Heart left ventricle (tissue), 16 donors: ENCODE measurements at places on chromosomes 2 and 18. TPM values are rescaled to one million over a fixed set of nuclear protein-coding genes. Genes with fewer than 3 reads are reported as not detected.
A peak's percentile ranks its signal among the peaks of the same experiment; 100 is the strongest.

DNA sequence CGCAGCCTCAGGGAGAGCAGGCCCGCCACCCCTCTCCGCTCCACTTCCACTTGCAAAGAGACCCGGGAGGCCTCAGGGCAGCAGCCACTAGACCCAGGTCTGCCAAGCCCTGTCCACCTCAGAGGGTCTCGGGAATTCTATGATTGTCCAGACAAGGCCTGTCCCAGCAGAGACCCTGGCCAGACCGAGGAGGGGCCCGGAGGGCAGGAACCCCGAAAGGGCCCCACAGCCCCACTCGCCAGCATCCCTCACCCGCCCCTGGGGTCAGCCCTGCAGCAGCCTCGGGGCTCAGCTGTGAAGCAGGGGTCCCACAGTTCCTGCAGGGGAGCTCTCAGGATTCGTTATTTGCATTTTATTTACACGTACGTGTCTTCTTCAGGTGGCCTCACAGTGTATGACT, 269.5 kb downstream of the EIPR1 start:
- no peaks in the 10 kb centered on the region for H3K4me1 ChIP-seq

GRCh38 chr2:63667132-63667700, 78.5 kb downstream of the MDH1 start:
- no peaks in the 10 kb centered on the region for H3K27me3 ChIP-seq
- no peak for DNase-seq
- no peak overlapping the region for H3K27ac ChIP-seq
- H3K4me3 ChIP-seq, result no peak overlapping the region
- H3K4me1 ChIP-seq, result no peaks in the 10 kb centered on the region

DNA sequence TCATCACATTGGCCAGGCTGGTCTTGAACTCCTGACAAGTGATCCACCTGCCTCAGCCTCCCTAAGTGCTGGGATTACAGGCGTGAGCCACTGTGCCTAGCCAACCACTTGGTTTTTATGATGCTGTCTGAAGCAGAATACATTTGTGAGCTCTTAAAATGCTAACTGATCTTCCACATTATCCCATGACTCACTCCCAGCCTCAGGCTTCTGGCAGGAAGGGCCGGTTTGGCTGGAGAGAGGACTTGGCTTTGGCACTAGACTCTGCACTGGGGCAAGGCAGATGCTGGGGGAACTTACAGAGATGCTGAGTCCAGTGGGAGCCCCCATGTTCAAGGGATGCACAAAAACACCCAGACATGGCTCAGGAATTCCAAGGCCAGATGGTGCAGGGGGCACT, 40.5 kb upstream of the SH3BP4 start:
- no peaks in the 10 kb centered on the region for H3K27me3 ChIP-seq
- no peaks in the 10 kb centered on the region for H3K4me1 ChIP-seq
- H3K27ac ChIP-seq, result no peak overlapping the region
- no peak overlapping the region for H3K4me3 ChIP-seq
- H3K36me3 ChIP-seq, result no peaks in the 10 kb centered on the region
- DNase-seq, result no peak

GRCh38 chr2:232521959-232522622, 1.9 kb downstream of the PRSS56 start:
- H3K36me3 ChIP-seq, result no peaks in the 10 kb centered on the region
- DNase-seq, result peak; percentile 39
- peaks cover 18% of the 10 kb centered on the region for H3K4me1 ChIP-seq
- H3K27me3 ChIP-seq, result peaks cover 72% of the 10 kb centered on the region
- H3K4me3 ChIP-seq, result peak overlapping the region; percentile 33
- H3K27ac ChIP-seq, result no peak overlapping the region

- H3K4me3 ChIP-seq, result no peak overlapping the region
- DNase-seq, result no peak
Measured at GRCh38 chr2:229708335-229708734, 6.0 kb downstream of the DNER start.

Gene IL36G
- not detected for total RNA-seq

Gene UGT1A5
- total RNA-seq, result not detected

DNA sequence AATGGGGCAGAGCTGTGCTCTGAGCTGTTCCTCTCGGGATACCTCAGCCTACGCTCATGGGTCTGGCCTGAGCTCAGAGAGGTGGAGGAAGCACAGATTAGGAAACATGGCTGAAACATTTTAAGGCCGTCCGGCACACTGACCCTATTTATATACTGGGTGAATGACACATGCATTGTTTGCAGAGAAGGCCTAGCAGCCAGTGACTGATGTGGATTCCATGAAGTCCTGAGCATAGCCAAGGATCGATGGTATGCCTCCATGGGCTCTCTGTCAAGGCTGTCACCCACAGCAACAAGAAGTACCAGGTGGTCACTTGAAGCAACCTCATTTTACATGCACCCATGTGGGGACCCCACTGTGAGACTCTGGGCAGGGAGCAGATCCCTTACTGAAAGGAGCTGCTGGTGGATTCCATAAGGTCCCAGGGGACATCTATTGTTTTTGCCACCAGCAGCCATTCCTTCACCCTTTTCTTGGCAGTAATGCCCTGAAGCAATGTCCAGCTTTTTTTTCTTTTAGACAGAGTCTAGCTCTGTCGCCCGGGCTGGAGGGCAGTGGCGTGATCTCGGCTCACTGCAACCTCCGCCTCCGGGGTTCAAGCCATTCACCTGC, 8.4 kb downstream of the PTMA start:
- H3K4me1 ChIP-seq, result peaks cover 23% of the 10 kb centered on the region
- no peak for DNase-seq
- peak overlapping the region; percentile 59 for H3K27ac ChIP-seq
- H3K4me3 ChIP-seq, result no peak overlapping the region
- H3K36me3 ChIP-seq, result peaks cover 21% of the 10 kb centered on the region

Gene PKDCC
- 22.7 TPM for total RNA-seq

GRCh38 chr2:10229462-10230099, 73.1 kb upstream of the HPCAL1 start:
- H3K36me3 ChIP-seq, result no peaks in the 10 kb centered on the region
- no peaks in the 10 kb centered on the region for H3K27me3 ChIP-seq
- no peak overlapping the region for H3K4me3 ChIP-seq
- H3K4me1 ChIP-seq, result no peaks in the 10 kb centered on the region

Gene PIEZO2
- total RNA-seq, result 0.12 TPM

DNA sequence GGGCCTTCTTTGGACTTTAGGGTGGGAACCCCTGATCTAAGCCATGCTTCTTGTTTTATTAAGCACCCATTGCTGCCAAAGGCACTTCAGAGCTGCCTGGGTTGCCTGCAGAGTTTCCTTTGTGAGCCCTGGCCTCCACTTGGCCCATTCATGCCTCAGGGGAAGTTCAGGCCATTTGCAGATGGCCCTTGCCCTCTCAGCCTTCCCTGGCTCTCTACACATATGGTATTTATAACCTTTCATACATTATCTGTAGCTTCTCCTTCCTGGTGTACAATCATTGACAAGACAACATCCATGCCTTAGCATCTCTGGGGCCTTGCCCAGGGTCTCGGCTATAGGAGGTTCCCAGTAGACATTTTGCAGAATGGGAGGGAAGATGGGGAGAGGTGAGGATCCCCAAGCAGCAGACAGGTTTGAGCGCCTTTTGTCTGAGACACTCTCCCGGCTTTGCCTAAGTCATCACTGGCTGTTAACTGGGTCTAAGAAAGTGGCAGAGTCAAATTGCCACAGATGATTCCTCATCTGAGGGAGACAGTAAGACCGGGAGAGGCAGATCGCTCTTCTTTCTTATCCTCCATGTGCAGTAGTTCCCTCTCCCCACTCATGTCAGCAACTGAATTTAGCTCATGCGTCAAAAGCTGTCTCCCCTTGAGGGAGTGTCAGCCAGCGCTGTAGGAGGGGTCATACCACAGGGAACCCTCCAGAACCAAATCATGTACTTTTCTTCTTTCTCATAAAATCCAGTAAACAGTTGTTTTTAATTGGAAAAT, 2.7 kb downstream of the EHD3 start:
- peak; percentile 37 for DNase-seq
- H3K27ac ChIP-seq, result peak overlapping the region; percentile 73
- H3K4me1 ChIP-seq, result peaks cover 87% of the 10 kb centered on the region
- H3K36me3 ChIP-seq, result no peaks in the 10 kb centered on the region

Gene ATG4B
- 48.7 TPM for total RNA-seq

- H3K4me1 ChIP-seq, result no peaks in the 10 kb centered on the region
- H3K36me3 ChIP-seq, result peaks cover 93% of the 10 kb centered on the region
- H3K27ac ChIP-seq, result no peak overlapping the region
- no peak for DNase-seq
- no peak overlapping the region for H3K4me3 ChIP-seq
Measured at GRCh38 chr2:121376535-121377250, 91.7 kb upstream of the TFCP2L1 start.

DNA sequence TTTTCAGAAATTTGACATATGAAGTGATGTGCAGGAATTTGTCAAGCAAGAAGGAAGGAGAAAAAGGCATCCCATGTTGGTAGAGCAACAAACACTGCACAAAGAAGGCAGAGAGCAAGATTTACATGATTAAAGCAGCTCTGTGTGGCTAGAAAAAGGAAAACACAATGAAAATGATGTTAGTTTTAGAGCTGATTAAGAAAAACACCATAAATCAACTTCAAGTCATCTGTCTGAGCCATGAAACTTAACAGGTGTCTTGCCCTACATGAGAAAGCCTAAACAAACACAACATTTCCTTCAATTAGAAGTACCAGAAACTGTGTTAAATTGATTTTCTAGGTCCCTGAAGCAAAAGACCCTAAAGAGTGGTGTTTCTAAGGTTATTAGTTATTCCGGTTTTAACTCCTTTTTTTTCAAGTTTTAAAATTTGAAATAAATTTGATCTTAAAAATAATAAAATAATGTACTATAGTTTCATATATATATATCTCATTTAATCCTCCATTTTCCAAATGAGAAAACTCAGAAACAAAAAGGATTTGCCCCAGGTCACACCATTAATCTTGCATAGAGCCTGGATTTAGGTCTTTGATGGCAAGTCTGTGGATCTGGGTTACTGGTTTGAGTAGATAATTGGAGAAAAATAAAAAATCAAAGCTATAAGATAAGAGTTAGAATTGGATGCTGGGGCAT, 8.6 kb upstream of the DSC1 start:
- DNase-seq, result no peak
- H3K27ac ChIP-seq, result no peak overlapping the region
- H3K36me3 ChIP-seq, result no peaks in the 10 kb centered on the region
- H3K27me3 ChIP-seq, result no peaks in the 10 kb centered on the region
- no peaks in the 10 kb centered on the region for H3K4me1 ChIP-seq
- H3K4me3 ChIP-seq, result no peak overlapping the region

GRCh38 chr2:142642650-142643049, 234.8 kb upstream of the KYNU start:
- no peak overlapping the region for H3K27ac ChIP-seq
- no peak for DNase-seq
- H3K4me3 ChIP-seq, result no peak overlapping the region
- H3K27me3 ChIP-seq, result no peaks in the 10 kb centered on the region

Gene NEMP2
- total RNA-seq, result 2.9 TPM

DNA sequence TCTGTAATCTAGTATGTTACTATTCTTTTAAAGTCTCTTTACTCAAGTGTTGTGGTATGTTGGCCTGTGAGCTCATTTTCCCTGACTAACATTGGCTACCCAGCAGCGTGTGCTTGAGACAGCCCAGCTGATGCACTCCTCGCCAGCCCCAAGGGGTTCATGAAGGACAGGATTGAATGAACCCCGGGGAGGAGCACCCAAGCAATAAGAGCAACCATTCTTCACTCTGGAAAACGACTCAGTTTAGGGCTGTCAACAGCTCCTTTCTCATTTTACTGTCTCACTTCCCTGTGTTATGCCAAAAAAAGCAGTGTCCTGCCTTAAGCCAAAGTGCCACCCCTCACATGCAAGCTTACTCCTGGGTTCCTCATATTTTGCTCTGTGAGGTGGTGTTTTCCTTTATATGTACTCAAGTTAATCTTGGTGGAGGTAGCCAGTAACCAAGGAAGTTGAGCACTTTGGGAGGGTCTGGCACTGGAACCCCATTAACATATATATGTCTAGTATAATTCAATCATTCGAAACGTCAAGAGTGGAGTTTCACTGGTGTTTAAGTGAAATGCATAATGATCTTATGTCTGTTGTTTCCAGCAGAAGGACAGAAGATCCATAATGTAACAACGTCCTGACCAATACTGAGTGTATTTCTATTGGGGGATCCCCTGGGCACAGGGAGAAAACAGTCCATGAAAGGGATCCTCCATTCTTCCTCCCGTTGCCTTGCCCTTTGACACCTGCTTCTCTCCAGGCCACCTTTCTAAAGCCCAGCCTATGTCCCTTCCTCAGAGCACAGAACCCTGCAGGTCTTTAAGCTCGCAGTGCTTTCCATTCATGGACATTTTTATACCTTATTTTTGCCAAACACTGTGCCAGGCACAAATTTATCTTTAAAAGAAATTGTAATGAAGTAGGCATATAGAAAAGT, 43.2 kb downstream of the ATIC start:
- H3K27ac ChIP-seq, result no peak overlapping the region
- no peak for DNase-seq
- no peaks in the 10 kb centered on the region for H3K27me3 ChIP-seq
- H3K4me1 ChIP-seq, result peaks cover 5% of the 10 kb centered on the region
- no peaks in the 10 kb centered on the region for H3K36me3 ChIP-seq

GRCh38 chr18:49022311-49023161, 71.8 kb upstream of the SMAD7 start:
- no peaks in the 10 kb centered on the region for H3K36me3 ChIP-seq
- no peak overlapping the region for H3K27ac ChIP-seq
- no peak overlapping the region for H3K4me3 ChIP-seq
- H3K27me3 ChIP-seq, result no peaks in the 10 kb centered on the region
- no peak for DNase-seq

Gene CGREF1
- total RNA-seq, result 0.82 TPM

GRCh38 chr2:97736608-97737330, 23.4 kb downstream of the ZAP70 start:
- no peaks in the 10 kb centered on the region for H3K27me3 ChIP-seq
- no peak for DNase-seq
- no peaks in the 10 kb centered on the region for H3K4me1 ChIP-seq
- no peak overlapping the region for H3K4me3 ChIP-seq
